GM19239 (cell line): ENCODE measurements at places on chromosomes 11 and 22.

DNA sequence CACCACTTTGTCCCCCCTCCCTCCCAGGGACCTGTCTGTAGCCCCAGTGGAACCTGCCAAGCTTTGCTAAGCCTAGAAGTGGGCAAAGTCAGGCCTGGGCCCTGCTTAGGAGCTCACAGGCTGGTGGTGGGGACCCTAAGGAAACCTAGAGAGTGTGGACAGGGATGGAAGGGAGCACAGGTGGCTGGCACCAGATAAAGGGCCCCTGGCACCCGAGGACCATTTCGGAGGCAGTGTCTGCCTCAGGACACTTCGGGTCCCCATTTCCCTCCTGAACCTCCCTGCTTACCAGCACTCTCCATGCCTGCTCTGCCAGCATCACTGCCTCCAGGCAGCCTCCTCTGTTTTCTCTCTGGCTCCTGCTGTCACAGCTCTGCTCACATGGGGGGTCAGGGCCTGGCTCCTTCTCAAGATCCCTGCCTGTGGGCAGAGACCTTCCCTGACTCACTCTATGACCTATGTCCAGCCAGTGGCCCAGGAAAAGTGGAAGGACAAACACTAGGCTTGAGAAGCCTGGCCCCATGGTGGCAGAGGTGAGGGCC, 13.6 kb upstream of the OMP start:
- no peak for DNase-seq

DNA sequence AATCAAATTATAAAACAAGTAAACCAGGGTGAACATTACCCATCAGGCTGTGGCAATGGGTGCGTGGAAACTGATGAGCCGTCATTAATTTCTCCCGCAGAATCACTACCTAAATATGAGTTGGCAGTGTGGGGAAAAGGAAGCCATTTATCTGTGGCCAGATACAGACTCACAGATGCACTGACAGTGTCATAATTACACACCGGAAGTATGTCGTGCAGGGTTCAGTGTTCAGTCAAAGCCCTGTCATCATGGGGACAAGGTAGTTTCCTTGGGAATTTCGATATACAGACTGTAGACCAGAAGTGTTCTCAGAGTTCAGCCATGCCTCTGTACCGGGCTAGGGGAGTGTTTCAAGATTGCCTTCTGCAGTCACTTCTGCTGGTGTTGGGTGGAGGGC, 119.2 kb upstream of the SEZ6L start:
- no peak for DNase-seq

DNA sequence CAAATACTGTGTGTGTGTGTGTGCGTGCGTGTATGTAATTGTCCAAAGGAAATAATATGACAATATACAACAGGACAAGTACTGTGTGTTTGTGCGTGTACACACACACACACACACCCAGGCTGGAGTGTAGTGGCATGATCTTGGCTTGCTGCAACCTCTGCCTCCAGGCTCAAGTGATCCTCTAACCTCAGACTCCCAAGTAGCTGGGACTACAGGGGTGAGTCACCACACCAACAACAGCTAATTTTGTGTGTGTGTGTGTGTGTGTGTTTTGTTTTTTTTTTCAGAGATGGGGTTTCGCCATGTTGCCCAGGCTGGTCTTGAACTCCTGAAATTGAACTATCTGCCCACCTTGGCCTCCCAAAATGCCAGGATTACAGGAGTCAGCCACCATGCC, 61.5 kb downstream of the NUP98 start:
- no peak for DNase-seq

DNA sequence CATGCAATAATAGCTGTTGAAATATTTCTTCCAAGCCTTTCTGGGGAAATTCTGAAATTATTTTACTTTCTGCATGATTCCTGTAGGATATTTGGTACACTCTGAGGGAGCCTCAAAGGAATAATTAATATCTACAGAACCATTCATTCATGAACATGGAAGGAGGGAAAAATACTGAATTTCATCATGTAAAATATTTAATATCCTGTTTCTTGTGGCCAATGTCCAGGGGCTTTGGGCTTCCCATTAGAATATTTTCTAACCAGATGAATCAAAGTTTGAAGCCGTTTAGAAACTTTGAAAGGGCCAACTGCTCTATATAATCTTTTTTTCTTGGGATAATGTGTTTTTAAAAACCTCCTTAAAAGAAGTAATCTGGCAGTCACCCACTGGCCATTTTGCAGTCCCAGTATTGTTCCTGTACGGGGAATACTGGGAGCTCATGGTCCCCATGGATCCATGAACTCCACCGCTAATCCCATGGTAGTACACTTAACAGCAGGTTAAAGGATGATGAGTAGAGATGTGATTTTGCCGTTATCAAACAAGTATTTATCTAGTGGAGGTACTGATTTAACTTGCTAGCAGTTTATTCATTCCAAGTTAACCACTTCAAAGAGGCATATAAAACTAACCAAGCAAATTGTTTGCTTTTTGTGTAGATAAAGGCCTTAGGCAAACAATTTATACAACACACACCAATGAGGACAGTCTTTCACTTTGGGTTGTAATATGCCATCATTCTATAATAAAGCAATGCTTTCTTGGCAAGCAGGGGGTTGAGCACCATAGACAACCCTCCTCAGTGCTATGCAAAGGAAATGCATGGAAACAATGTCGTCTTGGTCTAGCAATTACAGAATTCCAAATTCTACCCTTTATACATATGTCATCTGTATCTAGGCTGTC, 34.5 kb upstream of the BLID start:
- no peak for DNase-seq

DNA sequence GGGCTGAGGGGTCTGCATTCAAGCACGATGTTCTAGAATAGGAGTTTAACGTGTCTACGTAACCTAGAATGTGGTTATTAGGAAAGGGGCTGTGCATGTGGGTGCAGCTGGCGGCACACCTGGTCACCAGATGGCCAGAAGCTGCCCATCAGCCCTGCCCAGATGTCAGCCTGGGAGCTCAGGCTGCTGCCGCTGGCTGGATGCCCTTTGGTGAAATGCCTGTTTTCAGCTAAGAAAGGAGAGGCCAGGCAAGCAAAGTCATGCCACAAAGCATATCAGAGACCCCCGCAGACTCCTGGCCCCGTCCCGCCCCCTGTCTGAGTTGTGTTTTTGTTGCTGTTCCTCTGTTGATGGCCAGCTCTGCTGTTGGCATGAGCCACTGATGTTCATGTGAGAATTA, 11.3 kb upstream of the ADORA2A start:
- no peak for DNase-seq

DNA sequence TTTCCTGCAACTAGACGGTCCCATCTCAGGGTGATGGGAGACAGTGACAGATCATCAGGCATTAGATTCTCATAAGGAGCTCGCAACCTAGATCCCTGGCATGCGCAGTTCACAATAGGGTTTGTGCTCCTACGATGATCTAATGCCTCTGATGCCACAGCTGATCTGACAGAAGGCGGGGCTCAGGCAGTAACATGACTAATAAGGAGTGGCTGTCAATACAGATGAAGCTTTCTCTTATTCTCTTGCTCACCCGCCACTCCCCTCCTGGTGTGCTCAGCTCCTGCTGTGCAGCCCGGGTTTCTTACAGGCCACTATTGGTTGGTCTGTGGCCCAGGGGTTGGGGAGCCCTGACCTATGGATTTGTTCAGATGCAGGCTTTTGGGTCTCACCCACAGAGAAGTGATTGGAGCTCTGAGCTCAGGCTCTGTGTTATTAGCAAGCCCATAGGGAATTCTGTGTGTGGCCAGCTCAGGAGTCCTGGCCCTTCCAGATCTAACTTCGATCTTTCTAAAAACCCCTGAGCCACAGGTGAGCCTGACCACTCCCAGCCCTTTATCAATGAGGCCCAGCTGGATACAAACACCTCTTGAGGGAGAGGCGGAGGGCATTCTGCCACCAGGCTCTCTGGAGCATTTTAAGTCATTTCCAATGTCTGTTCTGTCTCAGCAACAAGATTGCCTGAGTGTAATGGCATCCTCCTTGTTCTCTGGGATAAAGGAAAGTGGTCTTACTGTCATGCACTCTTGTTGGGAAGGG, 351.8 kb downstream of the BUD13 start:
- no peak for DNase-seq

DNA sequence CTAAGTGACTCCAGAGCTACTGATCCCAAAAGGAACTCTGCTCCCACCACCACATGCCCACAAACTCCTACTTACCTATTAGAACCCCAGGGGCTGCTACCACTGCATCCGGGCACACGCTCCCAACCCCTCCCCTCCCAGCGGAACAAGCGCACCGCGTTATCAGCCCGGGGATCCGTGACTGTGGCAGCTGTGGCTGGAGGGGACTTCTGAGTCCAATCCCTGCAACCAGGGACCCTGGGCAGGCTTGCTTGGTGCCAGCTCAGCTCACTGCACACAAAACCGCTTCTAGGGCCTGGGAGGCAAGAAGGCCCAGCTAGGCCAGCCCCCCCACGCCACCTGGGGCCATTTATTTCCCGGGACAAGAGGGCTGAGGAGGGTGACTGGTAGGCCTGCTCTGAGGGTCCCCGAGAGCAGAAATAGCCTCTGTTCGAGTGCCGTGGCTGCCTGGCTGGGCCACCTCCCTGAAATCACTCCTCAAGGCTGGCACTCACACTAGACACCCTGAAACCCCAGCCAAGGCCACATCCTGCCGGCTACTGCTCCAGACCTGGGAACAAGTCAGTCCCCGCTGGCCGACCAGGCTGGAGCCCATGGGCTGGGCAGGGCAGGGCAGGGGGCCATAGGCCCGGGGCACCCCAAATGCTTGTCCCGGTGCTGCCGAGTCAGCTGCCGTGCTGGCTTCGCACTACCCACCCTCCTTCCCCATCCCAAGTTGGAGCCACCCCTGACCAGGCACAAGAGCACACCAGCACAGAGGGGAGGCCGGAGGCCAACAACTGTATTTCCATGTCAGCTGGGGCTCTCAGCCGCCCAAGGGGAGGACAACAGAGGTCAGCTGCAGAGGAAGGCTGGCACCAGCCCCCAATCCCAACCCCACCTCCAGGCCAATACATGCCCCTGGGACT, 1.9 kb upstream of the IFITM10 start:
- no peak for DNase-seq

GRCh38 chr11:61588728-61589191, 7.9 kb upstream of the SYT7 start:
- DNase-seq: no peak

DNA sequence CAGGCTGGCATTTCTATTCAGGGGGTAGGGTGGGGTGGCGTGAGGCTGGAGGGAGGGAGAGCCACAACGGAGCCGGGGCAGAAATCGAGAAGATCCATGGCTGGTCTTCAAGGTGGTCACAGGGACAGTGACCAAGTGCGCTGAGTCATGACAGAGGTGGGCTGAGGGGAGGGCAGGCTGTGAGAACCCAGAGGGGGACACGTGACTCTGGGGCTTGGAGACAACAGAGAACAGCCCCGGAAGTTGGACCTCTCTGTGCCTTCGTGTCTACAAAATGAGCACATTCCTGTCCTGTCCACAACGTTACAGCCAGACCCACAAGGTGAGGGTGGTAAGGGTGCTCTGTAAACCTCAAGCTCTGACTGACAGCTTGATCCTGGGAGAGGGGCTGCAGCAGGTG, 35.1 kb upstream of the ARFGAP3 start:
- DNase-seq: no peak

- DNase-seq: no peak
Measured at GRCh38 chr11:65553301-65554001, 4.7 kb downstream of the LTBP3 start.

GRCh38 chr11:91248199-91248807, 976.3 kb upstream of the FAT3 start:
- DNase-seq: no peak

GRCh38 chr11:46348566-46349401, 1.5 kb downstream of the DGKZ start:
- peak; percentile 57 for DNase-seq

DNA sequence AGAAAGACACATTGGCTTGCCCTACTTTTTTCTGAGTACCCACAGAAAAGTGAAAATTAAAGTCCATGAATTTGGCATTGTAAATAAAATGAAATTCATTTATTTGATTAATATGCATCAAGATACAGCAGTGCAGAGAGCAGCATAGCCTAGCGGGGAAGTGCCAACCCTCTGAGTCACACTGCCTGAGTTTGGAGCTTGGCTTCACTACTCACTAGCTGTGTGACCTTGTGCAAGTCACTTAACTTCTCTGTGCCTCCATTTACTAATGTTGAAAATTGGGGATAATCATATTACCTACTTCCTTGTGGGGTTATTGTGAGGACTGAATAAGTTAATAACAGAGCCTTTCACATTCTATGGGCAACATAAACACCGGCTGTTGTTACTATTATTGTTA, 111.5 kb upstream of the CSNK2A3 start:
- DNase-seq: no peak

DNA sequence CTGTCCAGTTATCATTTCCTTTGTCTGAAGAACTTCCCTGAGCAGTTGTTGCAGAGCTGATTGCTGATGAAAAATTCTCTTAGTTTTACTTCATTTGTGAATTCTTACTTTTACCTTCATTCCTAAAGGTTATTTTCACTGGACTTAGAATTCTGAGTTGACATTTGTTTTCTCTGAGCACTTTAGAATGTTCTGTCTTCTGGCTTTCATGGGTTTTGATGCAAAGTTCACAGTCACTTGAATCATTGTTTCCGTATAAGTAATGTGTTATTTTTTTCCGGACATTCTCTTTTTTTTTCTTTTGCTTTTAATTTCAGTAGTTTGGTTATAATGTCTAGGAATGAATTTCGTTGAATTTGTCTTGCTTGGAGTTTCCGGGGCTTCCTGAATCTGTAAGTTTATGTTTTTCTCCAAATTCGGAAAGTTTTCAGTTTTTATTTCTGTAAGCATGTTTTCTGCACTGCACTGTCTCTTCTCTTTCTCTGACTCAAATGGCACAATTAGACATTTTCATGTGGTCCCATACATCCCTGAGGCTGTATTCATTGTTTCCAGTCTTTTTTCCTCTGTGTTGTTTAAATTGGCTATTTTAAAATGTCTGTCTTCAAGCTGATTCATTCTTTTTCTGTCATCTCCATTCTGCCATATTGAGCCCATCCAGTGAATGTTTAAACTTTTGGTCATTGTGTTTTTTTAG, 68.5 kb upstream of the NARS2 start:
- DNase-seq: no peak

- DNase-seq: no peak
Measured at GRCh38 chr11:32003335-32003734, 87.5 kb upstream of the RCN1 start.

GRCh38 chr11:96013461-96014213, 89.7 kb upstream of the MTMR2 start:
- no peak for DNase-seq

- DNase-seq: no peak
Measured at GRCh38 chr22:46528121-46528610, 9.3 kb downstream of the CELSR1 start.

- no peak for DNase-seq
Measured at GRCh38 chr11:22599458-22599857, 26.2 kb downstream of the FANCF start.
